ENCODE measurements at places on chromosomes 7 and 10.

- DNase-seq = peak; percentile 35
Measured at GRCh38 chr7:44132039-44132438, 8.7 kb upstream of the POLD2 start.

DNA sequence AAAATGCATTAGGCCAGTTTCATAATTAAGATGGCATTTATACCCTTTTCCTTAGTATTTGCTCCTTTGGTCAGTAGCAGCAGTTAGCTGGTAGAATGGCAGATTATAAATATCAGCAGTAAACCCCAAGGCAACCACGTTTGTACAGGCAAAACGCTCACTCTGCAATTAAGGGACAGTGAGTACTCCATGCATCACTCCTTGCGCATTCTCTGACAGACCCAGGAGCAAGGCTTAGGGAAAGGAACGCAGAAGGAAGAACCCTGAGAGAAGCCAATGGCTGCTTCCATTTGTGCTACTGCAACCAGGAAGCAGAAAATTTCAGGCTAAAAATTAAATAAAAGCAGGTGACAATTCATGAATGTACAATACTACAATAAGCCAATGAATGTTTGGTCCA, 12.9 kb downstream of the ETV1 start:
- no peak for DNase-seq

- peak; percentile 40 for DNase-seq
Measured at GRCh38 chr7:158685693-158686092, 18.9 kb downstream of the NCAPG2 start.

DNA sequence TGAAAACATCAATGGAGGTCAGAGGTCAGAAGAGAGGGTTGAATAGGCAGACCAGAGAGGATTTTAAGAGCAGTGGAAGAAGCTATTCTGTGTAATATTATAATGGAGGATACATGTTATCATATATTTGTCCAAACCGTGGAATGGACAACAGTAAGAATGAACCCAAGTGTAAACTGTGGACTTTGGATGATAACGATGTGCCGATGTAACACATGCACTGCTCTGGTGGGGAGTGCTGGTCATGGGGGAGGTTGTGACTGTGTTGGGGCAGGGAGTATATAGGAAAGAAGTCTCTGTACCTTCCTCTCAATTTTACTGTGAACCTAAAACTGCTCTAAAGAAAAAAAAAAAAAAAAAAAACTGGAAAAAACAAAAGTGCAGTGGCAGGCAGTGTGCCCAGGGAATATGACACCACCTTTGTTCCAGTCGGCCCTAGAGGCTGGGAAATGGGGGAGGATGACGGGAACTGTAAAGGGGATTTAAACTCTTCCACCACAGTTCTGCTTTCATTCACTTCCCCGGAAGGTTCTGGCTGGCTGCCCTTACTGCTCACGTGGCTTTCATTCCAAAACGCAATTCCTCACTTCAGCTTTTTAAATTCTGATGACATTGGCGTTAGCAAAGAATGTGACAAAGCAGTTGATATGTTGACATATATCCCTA, 113.7 kb upstream of the ANKRD1 start:
- peak; percentile 16 for DNase-seq

- DNase-seq = no peak
Measured at GRCh38 chr10:3784510-3785250, at the start of gene KLF6. Gene KLF6 (minus strand): TSS chr10:3785209. CDS start chr10:3785014, 195 bp downstream.

GRCh38 chr10:116385994-116386809, 41.4 kb upstream of the PNLIPRP3 start:
- DNase-seq = peak; percentile 39

DNA sequence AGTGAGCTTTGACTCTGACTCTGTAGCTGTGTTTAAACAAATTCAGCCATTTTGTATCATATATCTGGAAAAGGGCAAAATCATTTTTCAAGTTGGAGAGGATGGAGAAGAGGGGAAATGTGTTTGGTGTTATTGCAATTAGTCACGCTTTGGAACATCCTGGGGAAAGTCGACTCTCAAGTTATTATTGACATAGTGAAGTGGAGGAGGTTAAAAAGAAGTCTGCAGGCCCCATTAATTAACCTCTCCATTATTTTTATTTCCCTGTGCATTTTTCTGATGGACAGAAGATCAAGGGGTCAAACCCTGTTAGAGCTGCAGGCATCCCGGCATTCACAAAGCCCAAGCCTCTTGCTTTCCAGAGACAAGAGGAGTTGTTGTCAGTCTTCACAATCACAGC, 132.6 kb downstream of the TEX36 start:
- no peak for DNase-seq

DNA sequence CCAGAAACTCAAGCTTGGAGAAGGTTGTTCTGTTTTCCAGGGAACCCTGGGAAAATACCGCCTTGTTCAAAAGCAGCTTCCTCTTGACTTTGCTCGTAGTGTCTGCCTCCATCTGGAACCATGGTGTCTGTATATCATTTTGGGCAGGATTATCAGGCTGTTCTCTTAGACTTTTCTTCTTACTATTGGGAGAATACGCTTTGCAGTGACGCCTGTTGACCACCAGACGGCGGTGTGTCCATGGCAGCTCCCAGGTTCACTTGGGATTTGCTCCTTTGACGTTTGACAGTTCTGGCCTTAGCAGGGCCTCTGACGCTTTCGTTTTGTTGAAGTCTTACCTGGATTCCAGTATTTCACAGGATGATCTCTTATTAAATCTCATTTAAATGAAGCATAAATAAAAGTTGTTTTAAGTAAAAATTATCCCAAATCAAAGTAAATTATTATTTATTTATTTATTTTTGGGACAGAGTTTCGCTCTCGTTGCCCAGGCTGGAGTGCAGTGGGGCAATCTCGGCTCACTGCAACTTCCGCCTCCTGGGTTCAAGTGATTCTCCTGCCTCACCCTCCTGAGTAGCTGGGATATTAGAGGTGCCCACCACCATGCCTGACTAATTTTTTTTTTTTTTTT, 41.8 kb upstream of the GJD4 start:
- peak; percentile 77 for DNase-seq

DNA sequence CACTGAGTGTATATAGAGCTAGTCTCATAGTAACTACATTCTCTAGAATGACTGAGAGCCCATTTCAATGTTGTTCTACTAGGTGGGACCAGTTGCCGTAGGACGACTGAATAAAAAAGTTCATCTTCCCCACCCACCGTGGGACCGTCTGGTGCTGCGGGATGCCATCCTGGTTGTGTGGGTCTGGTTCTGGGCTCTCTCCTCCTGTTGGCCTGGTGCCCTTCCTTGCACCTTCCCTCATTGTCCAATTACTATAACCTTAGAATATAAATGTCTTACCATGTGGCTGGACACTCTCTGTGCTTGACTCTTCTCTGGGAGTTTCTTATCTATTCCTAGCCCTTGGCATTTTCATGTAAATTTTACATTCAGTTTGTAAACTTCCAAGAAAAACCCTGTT, 344.4 kb downstream of the TCERG1L start:
- DNase-seq = no peak

- no peak for DNase-seq
Measured at GRCh38 chr7:132354527-132354926, 221.7 kb downstream of the PLXNA4 start.

DNA sequence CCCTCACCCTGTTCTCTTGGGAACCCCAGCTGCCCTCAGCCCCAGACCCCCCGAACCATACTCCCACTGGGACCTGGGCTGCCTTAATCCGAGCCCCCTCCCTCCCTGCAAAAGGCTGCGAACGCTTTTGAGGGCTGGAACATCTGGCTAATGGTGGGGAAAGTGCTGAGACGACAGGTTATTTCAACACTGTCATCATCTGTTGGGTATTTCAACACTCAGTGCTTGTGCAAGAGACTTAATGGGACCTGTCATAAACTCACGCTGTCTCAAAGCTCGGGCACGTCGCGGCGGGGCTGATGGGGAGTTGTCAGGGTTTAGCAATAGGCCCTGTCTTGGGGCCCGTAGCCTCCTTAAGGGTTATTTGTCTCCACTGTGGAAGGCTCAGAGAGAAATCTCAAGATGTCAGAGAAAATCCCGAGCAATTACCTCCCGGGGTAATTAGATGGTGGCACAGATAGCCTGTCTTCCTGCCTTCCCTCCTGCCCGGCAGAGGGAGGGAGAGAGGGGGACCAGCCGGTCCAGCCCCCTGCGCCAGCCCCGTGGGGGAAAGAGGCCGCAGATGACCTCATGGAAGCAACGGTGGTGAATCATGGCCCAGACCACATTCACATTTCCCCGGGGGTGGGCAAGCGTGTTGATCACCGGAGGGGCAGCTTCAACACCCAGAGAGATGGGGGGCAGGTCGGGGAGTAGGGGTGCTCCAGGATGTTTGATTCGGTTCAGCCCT, 88.7 kb upstream of the MYL10 start:
- DNase-seq = no peak

GRCh38 chr7:158271646-158272045, 316.0 kb downstream of the PTPRN2 start:
- no peak for DNase-seq

DNA sequence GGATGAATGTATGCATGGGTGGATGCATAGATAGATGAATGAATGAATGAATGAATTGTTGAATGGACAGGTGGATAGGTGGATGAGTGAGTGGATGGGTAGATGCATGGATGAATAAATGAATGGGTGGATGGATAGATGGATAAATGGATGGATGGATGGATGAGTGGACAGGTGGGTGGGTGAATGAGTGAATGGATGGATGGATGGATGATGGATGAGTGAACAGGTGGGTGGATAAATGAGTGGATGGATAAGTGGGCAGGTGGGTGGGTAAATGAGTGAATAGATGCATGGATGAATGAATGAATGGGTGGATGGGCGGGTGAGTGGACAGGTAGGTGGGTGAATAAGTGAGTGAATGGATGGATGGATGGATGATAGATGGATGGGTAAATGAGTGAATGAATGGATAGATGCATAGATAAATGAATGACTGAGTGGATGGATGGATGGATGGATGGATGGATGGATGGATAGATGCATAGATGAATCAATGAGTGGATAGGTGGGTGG, 72.6 kb downstream of the MYL10 start:
- DNase-seq = no peak

- no peak for DNase-seq
Measured at GRCh38 chr7:69651101-69651590, 52.9 kb downstream of the AUTS2 start.

DNA sequence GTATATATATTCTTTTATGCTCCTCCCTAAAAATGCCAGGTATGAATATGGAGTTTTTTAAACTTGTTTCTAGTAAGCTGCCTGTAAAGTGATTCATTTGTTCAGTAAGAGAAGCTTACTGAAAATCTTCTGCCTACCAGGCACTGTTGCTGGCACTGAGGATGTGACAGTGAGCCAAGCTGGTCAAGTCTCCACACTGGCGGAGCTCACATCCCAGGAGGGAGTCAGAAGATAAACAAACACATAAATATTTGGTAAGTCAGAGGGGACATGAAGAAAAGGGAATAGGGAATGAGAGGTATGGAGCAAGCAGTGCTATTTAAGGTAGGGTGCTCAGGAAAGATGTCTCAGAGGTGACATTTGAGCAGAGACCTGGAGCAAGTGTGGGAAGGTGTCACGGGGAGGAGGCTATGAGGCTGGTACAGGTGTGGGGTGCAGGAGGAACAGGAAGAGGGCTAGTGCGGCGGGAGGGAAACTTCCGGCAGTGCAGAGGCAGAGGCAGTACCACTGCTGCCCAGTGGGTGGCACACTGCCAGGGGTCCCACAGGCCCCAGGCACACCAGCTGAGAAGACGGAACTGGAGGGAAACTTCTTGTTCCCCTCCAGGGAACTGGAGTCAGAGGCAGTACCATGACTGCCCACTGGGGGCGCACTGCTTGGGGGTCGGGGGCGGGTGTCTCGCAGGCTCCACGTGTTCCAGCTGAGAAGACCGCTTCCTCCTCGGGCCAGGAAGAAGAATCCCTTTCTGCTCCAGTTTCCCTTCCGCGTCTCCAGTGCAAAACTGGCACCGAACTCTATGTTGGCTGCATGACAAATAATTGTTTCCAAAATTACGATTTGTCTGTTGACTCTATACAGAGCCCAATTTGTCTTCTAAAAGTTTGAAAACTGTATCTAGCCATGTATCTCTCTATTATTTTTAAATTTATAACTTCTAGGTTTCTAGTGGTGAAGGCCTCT, 161.0 kb downstream of the TEX36 start:
- no peak for DNase-seq

- no peak for DNase-seq
Measured at GRCh38 chr7:100222445-100223132, 2.8 kb downstream of the PVRIG start.

DNA sequence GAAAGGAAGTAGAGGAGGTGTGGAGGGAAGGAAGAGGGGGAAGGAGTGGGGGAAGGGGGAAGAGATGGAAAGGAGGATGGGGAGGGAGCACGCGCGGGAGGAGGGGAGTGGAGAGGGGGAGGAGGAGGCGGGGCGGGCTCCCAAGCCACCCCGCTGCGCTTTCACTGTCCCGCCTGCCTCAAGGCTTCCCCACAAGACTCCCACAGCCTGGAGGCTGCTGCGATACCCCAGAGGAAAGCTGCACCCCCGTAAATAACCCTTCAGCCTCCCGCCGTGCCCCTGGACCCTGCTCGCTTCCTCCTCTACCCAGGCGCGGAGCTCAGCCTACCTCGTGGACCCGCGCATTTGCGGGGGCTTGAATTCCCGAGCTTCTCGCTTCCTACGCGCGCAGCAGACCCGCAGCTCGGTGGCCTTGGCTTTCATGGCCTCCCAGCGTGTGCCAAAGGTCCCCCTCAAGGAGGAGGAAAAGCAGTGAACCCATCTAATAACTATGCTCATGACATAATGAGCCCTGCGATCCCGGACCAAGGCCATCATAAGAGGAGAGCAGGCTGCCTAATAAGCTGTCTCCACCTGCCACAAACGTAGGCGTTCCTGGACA, at the start of gene C10orf67:
Gene C10orf67 (minus strand): TSS at position 557 of the 601 bp plus-strand sequence. CDS start 23 bp downstream, at position 534.
- DNase-seq = peak; percentile 26

DNA sequence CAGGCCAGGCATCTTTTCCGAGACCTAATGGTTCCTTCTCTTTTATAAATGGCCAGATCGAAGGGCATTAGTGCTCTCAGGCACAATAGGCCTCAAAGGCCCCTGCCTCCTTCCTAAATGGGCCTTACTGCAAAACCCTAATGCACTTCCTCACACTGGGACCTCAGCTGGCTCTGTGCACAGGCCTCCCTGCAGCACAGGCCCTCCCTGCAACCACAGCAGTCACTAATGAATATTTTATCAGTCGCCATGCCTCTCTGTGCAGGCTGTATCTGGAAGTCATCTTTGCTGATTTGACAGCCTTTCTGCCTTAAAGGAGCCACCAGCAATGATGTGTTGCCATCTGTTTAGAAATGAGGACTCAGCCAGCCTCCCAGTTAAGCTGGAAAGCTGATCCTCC, 54.9 kb upstream of the SDK1 start:
- DNase-seq = no peak

GRCh38 chr7:31986878-31987518, 83.2 kb downstream of the PDE1C start:
- DNase-seq = no peak

DNA sequence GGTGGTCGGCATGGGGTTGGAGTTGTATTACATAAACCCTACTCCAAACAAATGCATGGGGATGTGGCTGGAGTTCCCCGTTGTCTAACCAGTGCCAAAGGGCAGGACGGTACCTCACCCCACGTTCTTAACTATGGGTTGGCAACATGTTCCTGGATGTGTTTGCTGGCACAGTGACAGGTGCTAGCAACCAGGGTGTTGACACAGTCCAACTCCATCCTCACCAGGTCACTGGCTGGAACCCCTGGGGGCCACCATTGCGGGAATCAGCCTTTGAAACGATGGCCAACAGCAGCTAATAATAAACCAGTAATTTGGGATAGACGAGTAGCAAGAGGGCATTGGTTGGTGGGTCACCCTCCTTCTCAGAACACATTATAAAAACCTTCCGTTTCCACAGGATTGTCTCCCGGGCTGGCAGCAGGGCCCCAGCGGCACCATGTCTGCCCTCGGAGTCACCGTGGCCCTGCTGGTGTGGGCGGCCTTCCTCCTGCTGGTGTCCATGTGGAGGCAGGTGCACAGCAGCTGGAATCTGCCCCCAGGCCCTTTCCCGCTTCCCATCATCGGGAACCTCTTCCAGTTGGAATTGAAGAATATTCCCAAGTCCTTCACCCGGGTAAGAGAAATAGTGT, at the start of gene CYP2E1:
Gene CYP2E1 (plus strand): TSS at position 407 of the 632 bp plus-strand sequence. CDS start 33 bp downstream, at position 440.
- no peak for DNase-seq
